ENCODE measurements at places on chromosomes 16 and 17. TPM values are rescaled to one million over a fixed set of nuclear protein-coding genes. Genes with fewer than 3 reads are reported as not detected.

- DNase-seq, result no peak
Observed at GRCh38 chr16:51153577-51154031, 2.5 kb upstream of the SALL1 start.

GRCh38 chr17:35889241-35889640 is 9.1 kb upstream of the CCL5 start:
- no peak for DNase-seq

- no peak for DNase-seq
Observed at GRCh38 chr16:8512941-8513624, 77.2 kb downstream of the TMEM114 start.

GRCh38 chr16:29664091-29664921 is 1.3 kb downstream of the SPN start:
- no peak for DNase-seq

DNA sequence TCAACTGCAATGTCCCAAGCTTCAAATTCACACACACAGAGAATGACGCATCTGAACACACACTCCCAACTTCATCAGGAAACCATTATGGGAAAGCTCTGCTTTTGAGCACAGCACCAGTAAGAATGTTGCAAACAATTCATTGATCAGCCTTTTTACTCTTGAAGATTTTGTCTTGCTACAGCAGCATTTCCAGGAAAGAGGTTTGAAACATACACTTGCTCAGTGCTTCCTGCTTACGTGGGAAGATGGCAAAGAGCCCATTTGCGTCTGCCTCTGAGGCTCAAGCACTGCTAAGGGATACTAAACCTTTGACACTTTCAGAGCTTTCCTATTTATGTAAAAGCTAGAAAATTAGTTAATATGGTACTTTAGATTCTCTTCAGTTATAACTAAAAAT is 77.2 kb upstream of the MON1B start:
- no peak for DNase-seq

DNA sequence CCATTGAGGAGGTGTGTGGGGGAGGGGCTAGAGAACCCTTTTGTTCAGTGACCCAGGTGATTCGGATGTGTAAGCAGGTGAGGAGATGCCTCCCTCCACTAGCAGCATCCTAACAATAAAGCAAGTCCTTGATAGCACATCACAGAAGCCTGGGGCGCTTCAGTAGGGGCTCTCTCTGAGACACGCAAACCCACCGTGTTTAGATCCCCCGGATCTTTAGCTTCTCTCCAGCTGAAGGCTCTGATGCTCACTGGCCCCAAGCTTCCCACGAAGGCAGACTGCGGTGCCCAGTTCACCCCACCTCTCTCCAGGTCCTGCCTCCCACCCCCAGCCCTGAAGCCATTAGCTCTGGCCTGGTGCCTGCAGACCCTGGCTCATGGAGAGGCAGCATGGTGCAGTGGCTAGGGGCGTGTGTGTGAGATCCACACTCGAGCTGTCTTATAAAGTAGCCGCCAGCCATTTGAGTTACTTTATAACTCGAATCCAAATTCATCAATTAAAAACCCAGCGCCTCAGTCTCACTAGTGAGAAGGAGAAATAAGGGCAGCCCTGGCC is 204.7 kb upstream of the TNRC6C start:
- DNase-seq, result no peak

DNA sequence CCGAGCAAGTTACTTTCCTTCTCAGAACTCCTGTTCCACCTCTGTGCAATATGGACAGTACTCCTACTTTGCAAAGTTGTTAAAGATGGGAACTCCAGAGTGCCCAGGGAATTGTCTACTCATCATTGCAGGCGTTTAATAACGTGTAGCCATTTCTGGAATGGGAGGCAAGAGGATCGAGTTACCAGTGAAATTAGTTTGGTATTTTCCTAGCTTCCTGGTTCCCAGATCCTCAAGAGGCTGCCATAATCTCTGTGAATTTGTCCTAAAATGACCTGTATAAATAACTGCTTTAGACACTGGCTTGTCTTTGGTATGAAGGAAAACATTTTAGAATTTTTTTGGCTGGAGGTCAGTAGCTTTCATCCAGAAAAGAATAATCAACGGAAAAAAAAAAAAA is 27.7 kb downstream of the WWOX start:
- DNase-seq, result no peak

DNA sequence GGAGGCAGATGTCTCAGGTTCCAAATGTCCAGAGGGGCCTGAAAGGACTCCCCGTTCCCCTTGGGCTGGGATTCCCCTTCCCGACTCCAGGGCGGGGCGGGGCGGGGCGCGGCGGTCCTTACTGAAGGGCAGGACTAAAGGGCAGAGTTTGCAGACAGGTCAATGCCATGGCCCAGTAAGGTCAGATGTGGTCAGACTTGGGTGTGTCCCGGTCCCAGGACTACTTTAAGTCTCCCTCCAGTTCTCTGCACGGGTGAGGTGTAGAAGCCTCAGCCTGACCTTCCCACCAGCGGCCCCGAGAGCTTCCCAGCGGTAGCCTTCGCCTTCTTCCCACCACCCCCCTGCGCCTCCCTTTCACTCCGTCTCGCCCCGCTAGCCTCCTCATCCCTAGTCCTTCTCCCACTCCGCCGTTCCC is 532 bp downstream of the KDM6B start:
- DNase-seq, result peak; percentile 84

SLX4 gene
- total RNA-seq, result 6.5 TPM

STX8 gene
- total RNA-seq, result 67.0 TPM

TP53TG3E gene
- not detected for total RNA-seq

CACNG3 gene
- total RNA-seq, result not detected
